ENCODE measurements at places on chromosomes 12 and 14.

GRCh38 chr14:33714527-33715226 lies 236.2 kb downstream of the EGLN3 start:
- DNase-seq = no peak

DNA sequence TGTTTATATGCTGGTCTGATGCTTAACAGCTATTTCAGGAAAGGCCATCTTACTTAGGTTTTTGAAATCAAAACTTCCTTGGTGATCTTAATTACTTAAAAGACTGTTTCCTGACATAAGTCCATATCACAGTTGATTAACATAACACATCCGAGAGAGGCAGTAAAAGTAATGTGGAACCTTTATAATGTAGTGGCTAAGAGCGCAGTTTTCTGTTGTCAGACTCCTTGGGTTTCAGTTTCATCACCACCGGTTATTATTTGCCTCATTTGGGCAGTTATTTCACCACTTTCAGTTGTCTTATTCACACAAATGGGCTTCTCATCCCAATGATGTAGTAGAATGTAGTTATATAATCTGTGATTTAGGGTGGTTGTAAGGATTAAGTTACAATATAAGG lies 30.9 kb downstream of the TBC1D15 start:
- DNase-seq = no peak

DNA sequence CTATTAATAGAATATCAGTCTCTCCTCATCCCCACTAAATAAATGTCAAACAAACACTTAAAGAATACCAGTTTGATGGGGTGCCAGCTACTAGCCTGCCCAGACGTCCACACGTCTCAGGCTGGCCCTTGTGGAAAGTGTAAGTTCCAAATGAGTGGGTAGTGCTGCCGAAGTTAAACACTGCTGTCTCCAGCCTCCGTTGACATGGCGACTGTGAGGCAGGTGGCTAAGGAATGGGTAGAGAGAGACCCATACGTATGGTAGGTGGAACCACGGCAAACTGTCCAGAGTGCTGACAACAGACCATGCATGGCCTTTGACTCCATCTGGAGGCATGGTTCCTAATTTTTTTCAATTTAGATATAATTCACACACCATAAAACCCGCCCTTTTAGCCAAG lies 37.9 kb downstream of the PITPNM2 start:
- DNase-seq = no peak

- DNase-seq = no peak
Measured at GRCh38 chr12:50102646-50103309, 1.0 kb upstream of the GPD1 start.

DNA sequence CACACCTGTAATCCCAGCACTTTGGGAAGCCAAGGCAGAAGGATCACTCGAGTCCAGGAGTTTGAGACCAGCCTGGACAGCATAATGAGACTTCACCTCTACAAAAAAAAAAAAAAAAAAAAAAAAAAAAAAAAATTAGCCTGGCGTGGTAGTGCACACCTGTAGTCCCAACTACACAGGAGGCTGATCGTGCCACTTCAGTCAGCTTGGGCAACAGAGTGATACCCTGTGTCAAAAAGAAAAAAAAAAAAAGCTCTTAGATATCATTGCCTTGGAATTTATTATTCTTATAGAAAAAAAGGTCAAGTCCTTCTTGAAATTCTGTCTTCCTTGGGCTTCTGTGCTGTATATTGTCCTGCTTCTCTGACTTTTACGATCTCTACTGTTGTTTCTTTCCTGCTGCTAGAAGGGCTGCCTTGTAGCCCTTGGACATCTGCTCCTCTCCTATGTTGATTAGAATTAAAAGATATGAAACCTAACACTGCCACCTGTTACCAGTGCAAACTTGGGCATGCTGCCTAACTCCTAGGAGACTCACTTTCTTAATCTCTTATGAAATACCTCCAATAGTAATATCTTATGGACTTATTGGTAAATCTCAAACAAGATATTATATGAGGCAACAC lies 5.7 kb downstream of the TMEM19 start:
- DNase-seq = no peak

- DNase-seq = no peak
Measured at GRCh38 chr14:70292716-70293115, 66.8 kb downstream of the COX16 start.

DNA sequence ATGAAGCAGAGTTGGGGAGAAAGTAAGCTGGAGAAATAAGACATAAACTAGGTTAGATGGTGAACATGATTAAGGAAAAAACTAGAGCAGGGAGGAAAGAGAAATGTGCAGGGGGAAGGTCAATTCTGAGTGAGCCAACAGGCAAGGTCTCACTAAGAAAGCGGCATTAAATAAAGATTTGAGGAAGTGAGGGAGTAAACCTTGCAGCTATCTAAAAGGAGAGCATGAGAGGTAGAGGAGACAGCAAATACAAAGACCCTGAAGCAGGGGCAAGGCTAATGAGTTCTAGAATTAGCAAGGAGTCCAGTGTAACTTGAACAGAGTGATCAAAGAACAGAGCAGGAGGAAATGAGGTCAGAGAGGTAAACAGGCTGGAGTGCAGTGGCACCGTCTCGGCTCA lies 4.4 kb upstream of the SOCS2 start:
- no peak for DNase-seq

- no peak for DNase-seq
Measured at GRCh38 chr12:11684393-11684792, 34.9 kb downstream of the ETV6 start.

DNA sequence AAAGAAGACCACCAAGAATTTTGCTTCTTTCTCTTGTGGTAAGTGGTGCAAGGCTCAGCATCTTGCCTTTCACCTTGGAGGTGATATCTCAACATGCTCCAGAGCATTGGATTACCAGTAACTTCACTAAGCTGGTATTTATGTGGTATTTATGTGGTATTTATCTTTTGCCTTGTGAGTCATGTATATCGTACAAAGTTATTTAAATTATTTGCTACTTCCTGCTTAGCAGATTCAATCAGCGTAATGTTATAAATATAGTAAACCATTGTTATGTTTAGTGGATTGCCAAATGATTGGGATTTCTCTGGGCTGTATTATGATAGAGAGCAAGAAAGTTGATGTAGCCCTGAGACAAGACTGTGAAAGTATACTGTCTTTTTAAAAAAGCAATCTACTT lies 366.4 kb downstream of the IPO8 start:
- DNase-seq = no peak

- DNase-seq = no peak
Measured at GRCh38 chr12:19138551-19138950, 9.0 kb downstream of the PLEKHA5 start.

GRCh38 chr12:4719821-4720636 lies at the start of gene GALNT8:
Gene GALNT8, plus strand, starts transcription at chr12:4720400. Its CDS starts 278 bp downstream, at chr12:4720678.
- DNase-seq = no peak

GRCh38 chr12:111298582-111299436 lies 70.1 kb downstream of the PHETA1 start:
- DNase-seq = no peak

GRCh38 chr12:98653866-98654493 lies 8.9 kb downstream of the APAF1 start:
- no peak for DNase-seq

- no peak for DNase-seq
Measured at GRCh38 chr14:53778263-53778662, 178.4 kb downstream of the BMP4 start.

DNA sequence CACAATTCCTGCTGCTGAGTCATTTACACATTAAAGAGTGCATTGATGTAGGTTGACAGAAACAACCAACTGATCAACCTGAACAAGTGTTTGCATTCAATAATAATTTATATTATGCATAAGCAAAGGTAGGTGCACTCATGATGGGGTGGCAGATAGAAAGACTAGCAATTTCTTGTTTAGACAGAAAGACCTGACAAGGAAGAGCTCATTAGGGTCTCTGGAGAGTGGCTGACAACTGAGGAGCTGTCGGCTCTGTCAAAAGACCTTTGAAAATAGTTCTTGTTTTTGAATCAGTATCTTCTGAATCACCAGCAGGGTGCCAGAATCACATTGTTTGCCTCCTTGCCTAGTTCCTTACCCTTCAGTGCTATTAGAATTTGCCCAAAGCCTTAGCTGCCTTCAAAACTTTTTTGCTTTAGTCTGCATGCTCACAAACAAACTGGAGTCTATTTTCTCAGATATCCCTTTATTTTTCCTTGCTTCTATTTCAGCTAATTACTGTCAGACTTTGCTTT lies 234.7 kb downstream of the BTG1 start:
- no peak for DNase-seq

- no peak for DNase-seq
Measured at GRCh38 chr12:77645966-77646598, 184.6 kb upstream of the NAV3 start.

DNA sequence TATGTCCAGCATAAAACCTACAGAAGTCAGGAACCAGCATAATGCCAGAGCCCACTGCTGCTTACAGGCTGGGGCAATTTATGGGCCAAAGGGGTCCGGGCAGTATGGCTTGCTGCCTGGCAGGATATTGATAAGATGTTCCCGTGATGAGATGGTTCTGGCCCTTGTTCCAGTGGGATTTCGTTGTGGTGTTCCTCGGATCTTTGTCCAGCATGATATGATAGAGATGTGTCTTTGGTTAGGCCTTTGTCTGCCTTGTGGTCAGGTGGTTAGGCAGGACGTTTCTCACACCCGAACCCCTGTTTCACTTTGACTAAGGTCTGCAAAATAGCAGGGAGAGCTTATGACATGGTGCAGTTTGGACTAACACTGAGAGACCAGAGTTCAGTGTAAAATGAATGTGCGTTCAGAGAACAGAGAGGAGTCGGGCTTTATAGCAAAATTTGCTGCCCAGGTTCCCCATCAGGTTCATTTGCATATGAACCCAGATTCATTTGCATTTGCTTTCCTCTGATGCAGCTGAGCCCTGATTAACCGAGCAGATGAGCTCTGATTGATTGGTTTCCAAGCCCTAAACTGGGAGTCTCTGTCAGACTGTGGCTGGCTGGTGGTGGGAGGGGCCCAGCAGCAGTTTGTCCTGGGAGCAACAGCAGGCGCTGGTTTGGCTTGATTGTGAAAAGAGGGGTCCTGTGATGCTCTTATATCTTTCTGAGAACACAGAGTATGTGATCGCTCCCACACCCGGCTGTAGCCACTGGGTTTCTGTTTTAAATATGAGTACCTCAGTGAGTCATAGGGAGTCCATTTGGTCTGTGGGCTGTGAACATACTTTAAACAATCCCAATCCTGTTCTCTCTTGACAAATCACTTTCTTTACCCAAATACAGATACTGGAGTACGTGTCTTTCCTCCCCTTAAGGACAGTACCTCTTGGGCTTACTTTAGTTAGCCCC lies 156.3 kb upstream of the PZP start:
- no peak for DNase-seq

- DNase-seq = no peak
Measured at GRCh38 chr14:75406856-75407255, 21.0 kb upstream of the JDP2 start.

DNA sequence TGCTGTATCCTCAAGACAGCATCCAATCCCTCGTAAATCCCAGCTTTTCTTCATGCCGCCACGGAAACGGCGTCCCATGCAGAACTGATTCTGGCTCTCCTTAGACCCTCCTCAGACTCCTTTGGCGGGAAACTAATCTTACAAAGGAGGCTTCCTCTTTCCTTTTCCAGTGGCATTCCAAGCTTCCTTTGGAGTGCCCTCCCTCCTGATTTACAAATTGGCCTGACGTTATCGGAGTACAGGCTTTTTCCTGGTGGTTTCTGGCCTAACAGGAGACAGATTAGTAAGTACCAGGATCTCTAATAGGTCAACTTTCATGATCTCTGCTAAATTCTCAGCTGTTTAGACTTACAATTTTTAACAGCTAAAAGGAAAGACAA lies 1.3 kb upstream of the ZDHHC17 start:
- no peak for DNase-seq

DNA sequence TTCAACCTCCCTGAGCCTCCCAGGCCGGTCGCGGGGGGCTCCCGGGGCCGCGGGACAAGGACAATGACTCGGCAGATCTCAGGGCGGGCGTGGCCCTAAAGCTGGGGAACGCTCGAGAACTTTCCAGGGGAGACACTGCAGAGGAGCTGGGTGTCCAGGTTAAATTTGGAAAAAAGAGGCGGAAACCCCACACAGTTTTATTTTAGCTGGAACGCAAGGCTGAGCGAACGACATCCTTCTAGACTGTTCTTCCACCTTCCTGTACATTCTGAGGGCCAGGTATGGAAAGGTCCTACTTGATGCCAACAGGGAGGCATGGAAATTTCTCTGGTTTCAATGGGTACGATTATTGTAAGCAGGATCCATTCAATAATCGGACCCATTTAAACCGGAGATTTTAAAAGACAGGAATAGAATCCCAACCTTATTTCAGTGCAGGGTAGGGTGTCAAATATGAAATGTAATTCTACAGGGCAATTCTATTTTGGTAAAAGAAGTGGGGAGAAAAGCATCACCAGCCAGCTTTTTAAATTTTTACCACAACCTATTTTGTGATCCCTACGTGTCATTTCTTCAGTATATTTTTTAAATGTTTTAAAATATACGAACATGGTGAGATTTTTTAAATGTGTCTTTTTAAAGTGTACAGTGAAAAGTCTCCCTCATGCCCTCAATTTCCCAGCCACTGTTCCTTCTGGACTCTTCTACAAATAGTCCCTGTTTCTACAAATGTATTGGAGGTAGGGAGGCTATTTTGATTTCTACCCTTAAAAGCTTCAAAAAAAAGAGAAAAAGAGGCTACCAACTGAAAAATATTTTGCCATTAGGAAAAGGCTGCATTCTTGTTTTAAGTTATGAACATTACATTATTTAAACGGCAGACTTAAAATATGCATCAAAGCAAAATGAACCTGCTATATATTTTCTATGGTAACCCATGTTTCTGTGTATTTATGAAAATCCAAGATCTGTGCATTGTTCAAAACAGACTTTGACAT lies 1.1 kb upstream of the UBC start:
- DNase-seq = no peak

DNA sequence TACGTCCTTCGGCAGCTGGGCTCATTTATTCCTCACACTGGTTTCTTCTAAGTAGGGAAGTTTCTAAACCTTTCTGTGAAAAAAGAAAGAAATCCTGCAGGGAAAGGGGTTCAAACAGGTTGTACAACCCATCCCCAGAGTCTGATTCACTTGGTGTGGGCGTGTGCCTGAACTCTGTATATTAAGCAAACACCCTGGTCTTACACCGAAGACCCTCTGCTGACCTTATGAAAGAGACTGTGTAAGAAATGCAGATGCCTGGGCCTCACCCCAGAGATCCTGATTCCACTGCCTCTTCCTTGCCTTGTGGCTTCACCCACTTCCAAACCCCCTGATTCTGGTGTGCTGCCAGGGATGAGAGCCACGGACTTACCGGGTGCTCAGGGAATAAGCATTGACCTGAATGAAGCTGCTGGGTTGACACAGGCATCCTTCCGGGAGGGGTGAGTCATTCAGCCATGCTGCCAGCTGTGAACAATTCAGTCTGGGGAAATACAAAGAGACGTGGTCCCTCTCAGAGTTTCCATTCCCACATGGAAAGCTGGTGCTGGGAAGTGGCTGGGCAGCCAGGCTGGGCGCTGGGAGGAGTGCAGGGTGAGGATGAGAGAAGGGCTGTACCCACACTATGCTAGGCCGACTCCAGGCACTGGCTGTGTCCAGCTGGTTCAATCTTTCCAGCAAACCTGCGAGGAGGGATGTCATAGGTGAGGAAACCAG lies 26.5 kb upstream of the ACTN1 start:
- DNase-seq = peak; percentile 35

DNA sequence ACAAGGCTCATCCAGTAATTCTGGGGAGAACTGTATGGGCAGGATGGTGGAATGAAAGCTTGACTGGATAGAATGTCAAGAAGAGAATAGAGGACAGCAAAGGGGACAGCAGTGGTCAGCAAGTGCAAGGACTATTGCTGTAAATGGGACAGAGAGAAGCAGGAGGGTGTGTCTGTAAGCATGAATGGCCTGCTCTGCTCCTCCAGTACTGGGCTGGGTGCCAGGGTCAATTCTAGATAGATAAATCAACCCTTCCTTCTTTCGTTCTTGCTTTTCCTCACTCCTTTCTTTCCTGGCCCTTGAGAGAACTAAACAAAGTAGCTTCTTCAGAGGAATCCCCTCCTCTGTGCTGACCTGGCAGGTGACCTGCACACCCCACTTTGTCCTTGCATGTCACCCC lies 1019.2 kb downstream of the BCL11B start:
- no peak for DNase-seq

All from Panc1 (cell line).